ENCODE measurements at places on chromosomes 2 and 18.

- no peak for DNase-seq
These were observed 138.2 kb downstream of the VAPA start for GRCh38 chr18:10051877-10052631.

GRCh38 chr2:64781711-64782390 lies 128.1 kb upstream of the SERTAD2 start:
- no peak for DNase-seq

DNA sequence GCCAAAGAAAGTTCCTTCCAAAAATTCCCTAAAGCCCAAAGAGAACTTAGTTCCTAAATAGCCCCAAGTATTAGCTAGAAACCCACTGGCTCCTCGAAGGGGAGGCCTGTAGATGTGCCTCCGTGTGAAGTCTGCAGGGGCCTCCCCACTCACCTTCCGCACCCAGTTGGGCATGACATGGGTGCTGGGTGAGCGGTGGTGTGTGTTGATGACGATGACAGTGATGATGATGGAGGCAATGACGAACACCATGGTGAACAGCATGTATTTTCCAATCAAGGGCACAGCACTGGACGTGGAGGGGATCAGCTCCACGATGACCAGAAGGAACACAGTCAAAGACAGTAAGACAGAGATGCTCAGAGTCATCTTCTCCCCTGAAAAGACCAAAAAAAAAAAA lies 14.5 kb downstream of the CHRNA1 start:
- no peak for DNase-seq

DNA sequence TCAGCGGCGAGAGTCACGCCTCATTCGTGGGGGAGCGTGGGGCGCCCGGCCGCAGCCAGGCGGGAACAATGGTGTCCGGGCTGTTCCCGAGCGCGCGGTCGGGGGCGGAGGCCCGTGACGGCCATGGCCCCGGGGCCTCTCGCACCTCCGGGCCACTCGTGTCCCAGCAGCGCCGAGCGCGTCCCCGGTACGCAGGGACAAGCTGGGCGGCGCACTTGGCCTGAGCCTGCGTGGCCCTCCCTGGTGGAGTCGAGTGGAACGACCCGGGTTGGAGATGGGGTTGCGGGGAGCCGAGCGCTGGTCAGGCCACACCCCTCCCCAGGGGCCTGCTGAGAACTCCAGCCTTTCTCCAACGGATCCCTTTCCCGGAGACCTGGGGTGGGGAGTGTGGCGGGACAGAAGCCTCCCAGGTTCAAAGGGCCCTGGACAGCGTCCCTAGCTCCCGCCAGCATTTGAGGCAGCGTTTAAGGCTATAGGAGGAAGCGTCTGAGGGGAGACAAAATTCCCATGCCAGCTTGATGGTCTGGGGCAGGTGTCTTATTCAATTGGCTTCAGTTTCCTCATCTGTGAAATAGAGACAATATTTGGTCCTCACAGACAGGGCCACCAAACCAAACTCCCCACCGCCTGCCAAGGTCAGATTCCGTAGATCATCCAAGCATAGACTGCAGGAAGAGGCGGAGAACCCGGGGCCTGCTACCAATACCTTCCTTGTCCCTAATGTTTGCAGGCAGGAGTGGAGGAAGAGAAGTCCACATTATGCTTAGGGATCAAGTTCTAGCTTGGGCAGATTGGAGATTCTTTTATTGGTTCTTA lies 553 bp downstream of the CNDP2 start:
- DNase-seq = peak; percentile 76

- no peak for DNase-seq
These were observed 6.8 kb upstream of the ARHGAP25 start for GRCh38 chr2:68727683-68728375.

GRCh38 chr2:231604101-231604684 lies 11.5 kb downstream of the TEX44 start:
- DNase-seq = no peak

GRCh38 chr2:157470321-157470720 lies 26.4 kb upstream of the CYTIP start:
- peak; percentile 29 for DNase-seq

- no peak for DNase-seq
These were observed 80.7 kb upstream of the CD28 start for GRCh38 chr2:203625701-203626100.

GRCh38 chr2:1246991-1247390 lies 166.3 kb upstream of the TPO start:
- DNase-seq = no peak

GRCh38 chr2:42900289-42900891 lies 108.0 kb upstream of the HAAO start:
- DNase-seq = no peak

DNA sequence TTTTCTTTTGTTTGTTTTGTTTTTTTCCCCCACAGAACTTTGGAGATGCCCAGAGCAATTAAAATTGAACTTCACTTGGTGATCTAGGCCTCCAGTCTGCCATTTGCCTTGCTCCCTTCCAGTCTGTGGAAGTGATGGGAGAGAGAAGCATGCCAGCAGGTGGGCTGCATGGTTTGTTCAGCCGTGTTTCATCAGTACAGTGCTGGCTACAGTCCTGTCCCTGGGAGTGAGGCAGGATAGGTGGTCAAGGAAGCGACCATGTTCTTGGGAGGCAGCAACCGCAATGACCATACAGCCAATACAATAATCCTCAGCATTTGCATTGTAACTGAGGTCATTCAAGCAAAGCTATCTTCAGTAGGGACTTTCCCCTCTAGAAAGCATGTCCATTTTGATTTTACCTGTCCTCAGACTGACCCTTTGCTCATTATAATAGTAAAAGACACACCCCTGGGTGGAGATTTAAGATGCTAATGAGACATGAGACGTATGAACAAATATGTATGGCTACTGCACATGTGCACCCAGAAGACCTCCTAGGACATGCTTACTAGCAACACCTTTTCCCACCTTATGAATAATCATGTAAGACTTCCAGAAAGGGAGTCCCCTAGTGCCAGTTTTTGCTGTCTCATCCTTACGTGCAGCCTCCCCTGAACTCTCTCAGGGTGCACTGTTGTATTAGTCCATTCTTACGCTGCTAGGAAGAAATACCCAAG lies 11.1 kb upstream of the LIPG start:
- no peak for DNase-seq

- no peak for DNase-seq
These were observed 76.9 kb downstream of the TWIST2 start for GRCh38 chr2:238924796-238925195.

DNA sequence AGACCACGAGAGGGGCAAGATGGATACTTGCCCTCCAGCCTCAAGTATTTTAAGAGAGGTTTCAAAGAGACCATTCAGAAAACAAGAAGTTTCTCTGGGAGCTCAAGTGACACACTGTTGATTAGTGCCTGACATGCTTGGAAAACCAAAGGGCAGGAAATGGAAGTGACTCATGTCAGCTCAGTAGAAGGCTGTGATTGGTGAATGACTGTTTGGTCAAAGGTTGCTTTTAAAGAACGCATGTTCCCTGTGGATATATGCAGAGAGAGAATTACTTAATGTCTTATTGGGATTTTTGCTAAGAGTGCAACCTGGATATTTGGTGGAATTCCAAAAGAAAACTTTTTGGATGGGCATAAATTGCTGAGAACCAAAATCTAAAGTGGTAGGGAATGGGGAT lies 549.9 kb downstream of the XIRP2 start:
- peak; percentile 6 for DNase-seq

DNA sequence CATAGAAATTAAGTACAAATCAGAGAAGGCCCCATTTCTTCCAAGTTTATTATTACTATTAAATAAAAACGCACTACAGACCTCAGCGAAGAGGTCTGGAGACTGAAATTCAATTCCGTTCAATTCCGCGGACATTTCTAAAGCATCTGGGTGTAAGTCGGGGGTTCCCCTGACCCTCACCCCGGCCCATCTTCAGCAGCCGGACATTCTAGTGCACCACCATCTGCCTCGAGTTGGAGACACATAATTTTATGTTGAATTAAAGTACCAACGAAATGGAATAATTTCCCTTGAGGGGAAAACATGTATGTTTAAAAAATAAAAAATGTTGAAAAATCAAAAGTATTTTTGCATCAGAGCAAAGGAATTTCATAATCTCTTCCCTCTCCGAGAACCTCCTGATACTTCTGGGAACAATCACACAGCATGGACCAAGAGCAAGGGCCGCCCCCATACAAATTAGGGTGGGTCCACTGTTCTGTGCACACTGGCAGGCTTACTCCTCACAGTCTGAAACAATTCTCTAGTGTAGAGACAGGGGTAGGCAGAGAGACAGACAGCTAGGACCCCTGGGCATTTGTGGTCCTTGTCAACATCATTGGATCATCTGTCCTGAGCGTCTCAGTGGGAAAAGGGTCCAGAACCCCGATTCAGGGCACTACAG lies 29.3 kb downstream of the MBP start:
- no peak for DNase-seq

DNA sequence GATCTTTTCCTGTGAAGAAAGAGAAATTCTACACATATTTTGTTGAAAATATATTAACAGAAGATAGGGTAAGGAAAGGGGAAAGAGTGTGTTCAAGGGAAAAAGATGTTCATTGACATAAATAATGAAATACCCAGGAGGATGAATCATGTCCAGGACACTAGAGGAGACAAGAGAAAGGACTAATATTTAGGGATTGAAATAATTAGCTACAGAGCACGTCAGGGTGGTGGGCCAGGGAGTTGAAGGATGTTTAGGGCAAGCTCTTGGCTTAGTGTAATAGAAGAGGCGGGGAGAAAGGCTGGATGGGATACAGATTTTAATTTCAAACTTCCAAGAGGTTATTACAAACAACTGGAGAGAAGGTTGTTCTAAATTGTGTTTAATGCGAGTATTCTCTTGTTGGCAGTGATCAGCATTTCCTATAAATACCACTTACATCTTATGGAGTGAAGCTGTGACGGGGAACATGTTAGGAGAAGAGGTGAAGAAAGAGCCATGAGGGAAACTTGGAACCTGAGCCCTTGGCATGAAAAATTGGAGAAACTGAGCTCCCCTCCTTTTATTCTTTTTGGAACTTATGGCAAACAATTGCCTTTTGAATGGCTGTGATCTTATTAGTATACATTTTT lies 36.6 kb upstream of the CETN1 start:
- no peak for DNase-seq

DNA sequence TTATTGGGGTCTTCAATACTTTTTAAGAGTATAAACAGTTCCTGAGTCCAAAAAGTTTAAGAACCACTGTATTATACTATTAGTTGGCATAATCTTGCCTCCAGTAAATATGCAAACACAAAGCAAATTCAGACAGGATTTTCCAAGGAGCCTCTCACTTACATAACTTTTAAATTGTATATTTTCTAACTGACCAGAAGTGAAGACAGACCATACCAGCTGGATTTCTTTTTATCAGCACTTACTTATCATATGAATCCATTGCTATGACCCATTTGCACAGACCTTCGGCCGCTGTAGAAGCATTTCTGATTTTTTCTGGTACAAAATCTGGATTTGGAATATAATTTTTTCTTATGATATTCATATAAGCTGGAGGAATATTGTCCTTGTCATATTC lies 200.1 kb downstream of the SLC39A10 start:
- no peak for DNase-seq

DNA sequence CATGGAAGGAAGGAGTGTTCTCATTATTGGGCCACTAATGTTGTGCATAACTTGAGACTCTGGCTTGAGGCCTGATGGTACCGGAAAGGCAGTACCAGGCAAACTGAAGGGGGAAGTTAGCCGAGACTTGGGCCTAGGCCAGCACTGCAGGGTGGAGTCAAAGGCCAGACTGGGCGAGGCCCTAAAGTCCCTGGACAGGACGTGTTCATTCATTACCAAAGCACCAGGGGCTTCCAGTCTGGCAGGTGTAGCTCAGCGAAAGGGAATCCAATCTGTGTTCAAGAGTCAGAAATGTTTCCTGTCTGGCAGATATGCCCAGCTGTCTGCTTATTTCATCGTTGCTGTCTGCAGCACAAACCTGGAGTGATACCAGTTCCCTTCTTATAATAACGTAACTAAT lies 4.7 kb upstream of the ITSN2 start:
- peak; percentile 74 for DNase-seq

DNA sequence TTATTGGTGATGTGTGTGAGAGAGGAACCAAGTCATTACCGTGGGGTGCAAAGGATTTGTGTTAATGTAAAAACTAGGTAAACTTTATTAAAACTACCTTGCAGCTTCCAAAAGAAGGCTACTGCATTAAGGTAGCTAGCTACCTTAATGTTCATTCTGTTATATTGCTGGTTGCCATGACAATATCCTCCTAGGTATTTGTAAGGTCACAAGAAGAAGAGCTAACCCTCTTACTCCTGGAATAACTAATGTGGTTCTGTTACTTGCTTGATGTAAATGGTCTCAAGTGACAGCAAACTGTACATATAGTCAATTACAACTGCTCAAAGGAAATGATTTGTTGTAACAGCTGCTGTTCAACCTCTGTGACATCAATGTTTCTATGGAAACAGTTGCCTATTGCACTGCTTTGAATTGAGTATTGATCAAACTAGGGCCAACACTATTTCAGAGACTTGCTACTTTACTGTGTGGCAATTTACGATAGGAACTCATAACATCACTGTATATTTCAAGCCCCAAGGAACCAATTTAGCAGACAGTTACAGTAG lies 319.8 kb upstream of the HNRNPA3 start:
- DNase-seq = no peak

DNA sequence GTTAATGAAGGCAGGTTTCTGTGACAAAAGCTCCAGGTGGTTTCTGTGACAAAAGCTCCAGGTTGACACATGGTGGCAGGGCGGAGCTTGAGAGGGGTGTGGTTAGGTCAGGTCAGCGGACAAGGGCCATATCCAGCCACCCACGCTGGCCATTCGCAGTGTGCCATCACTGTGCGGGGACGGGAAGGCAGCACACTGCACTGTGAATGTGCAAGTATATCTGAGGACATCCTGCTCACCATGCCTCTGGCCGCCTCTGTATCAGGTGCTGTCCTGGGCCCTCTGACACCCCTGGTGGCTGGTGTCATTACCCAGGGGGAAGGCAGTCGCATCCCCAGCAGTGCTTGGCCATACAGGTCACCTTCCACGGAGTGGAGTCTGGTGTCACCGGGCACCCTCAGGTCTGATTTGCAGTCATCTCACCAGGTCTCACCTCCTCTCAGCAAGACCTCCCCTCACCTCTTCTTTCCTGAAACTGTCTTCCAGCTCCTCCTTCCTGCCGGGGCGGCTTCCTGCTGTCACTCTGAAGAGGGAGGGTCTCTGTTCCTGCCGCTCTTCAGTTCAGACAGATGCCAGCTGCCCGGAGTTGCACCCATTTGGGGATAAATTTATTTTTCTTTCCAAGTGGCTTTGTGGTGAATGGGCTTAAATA lies 34.9 kb downstream of the CTIF start:
- DNase-seq = no peak
